AG10803 (cell line): ENCODE measurements at places on chromosomes 7 and 10.

DNA sequence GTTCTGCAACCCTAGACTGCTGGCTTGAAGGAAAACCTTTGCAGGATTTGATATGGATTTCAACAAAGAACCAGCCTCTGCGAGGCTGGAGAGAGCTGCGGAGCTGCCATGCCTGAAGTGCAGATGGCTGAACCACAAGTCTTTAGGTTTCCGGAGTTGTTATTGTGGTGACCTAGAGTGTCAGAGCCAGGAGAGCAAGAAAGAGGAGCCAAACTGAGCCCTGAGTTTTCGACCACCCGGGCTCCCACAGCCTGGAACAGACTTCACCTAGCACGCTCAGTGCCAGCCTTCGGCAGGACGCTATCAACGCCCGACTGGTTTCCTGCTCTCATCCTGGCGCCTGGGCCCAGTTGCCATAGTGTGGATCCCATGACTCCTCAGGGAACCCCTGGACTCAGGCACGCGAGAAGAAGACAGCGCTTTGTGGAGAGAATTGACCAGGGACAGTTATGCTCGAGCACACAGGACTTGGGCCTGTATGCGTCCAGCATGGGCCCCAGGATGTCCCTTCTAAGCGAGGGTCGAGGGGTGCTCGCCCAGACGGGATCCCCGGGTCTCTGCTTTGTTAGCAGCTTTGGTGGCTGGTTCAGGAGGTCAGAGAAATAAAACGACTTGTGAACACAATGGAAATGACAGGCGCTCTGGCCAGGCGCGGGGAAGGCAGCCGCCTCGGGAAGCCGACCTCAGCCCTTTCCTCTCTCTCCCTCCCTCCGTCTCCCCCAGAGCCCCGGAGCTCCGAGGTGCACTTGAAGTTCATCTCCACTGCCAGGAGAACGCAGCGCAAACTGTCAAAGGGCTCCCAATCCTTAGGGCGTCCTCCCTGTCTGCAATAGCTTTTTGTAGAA lies 1.8 kb upstream of the GAD2 start:
- no peak for DNase-seq

DNA sequence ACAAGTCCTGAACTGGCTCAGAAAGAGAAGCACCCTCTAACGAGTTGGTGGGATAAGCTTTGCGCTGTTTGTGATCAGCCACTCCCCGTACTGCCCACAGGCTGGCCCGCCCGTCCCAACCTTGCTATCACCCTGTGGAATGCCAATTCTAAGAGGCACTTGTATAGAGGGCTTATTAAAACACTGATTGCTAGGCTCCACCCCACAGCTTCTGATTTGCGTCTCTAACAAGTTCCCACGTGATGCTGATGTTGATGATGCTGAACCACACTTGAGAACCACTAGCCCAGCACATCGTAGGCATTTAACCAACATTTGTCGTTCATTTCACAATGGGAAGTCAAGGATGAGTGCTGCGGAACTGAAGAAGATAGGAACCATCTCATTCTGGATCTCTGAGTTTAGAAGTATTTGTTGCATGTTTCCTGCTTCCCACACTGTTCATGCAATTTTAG lies 12.7 kb upstream of the GSAP start:
- no peak for DNase-seq

DNA sequence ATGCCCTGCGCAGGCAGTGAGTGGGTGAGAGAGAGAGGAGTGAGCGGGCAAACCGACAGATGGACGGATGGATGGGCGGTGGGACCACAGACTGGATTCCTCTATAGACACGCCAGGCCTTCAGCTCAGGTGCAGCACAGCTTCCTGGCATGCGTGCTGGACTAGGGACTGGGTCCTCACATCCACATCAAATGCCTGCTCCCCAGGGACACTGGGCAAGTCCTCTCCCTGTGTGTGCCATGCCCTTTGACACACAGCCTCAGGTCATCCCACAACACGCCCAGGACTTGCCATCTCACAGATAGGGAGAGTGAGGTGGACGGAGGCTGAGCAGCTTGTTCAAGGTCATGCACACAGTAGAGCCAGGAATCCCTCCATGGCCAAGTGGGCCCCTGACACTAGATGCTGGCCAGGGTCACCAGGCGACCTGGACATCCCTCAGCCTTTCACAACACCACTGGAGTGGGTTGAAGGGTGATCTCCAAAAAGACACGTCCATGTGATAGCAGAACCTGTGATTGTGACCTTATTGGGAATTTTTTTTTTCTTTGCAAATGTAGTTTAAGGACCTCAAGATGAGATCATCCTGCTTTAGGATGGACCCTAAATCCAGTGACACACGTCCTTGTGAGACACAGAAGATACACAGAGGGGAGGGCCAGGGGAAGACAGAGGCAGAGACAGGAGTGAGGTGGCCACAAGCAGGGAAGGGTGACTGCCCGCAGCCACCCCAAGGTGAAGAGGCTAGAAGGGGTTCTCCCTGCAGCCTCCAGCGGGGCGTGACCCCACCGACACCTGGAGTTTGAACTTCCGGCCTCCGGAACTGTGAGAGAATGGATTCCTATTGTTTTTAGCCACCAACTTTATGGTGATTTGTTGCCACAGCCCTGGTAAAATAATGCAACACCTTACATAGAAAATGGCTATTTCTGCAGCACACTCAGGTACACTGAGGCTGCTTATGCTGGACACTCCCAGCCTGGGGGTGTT lies 155.0 kb upstream of the CHST15 start:
- no peak for DNase-seq

GRCh38 chr7:114806590-114807162 lies 115.2 kb upstream of the MDFIC start:
- no peak for DNase-seq

GRCh38 chr10:122495406-122496340 lies 34.3 kb downstream of the HTRA1 start:
- peak; percentile 84 for DNase-seq

DNA sequence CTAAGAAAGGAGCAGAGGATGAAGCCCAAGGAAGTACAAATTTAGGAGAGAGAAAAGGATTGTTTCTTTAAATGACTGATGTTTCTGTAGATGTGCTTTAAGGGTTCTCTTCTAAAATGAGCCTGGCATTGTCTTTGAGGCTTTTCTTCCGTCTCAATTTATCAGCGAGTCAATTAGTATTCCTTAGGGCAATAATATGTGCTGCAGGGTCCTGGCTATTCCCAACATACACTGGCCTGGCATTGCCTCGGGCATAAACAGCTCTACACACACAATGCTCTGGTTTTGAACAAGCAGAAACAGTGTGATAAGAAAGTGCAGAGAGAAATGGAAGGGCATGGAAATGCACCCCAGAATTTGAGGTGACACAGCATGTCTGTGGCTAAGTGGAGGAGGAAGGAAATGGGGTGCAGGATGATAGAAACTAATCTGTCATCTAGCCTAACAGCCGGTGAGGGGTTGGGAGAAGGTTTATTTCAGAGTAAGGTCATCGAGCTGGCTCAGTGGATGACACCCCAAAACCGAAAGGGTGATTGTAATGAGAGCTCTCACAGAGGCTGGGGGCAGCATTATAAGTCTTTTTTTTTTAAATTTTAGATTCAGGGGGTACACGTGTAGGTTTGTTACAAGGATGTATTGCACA lies 67.5 kb upstream of the ARHGAP21 start:
- no peak for DNase-seq

GRCh38 chr7:31791881-31792280 lies 104.9 kb downstream of the PPP1R17 start:
- DNase-seq, result peak; percentile 38

DNA sequence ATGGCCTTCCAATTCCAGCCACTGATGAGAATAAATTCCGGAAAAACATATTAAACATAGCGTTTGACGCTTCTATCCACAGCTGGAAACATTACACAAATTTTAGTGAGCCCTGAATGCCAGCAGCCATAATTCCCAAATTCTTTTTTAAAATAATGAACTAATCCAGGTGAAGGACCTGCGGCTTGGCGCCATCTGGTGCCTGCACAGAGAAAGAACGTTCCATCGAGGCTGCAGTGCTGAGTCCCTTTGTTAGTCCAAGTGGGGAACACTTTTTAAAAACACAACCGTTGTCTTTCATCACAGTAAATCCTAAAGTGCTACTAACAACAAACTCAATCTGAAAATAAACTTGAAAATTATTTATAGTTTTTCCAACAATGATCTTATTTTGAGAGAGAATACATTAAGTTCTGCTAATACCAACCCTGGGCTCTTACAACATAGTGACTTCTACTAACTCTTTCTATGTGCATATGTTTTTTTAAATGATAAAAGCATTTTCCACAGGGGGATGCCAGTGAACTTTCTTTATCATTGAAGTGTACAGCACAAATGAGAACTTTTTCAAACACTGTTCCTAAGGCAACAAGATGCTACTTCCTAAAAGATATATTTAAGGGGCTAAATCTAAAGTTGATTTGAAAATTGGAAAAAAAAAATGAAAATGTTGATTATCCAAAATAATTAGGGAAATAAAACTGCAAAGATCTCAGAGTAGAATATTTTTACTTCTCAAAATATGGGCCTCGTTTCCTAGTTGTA lies 166.9 kb upstream of the RNF32 start:
- no peak for DNase-seq
